ENCODE measurements at places on chromosomes 6 and 20.

- no peak for DNase-seq
Measured at GRCh38 chr20:34216382-34216742, 24.9 kb upstream of the ASIP start.

GRCh38 chr6:45480752-45481415 is 103.2 kb upstream of the SUPT3H start:
- DNase-seq: no peak

- DNase-seq: no peak
Measured at GRCh38 chr6:122400462-122401089, 1.1 kb downstream of the HSF2 start.

DNA sequence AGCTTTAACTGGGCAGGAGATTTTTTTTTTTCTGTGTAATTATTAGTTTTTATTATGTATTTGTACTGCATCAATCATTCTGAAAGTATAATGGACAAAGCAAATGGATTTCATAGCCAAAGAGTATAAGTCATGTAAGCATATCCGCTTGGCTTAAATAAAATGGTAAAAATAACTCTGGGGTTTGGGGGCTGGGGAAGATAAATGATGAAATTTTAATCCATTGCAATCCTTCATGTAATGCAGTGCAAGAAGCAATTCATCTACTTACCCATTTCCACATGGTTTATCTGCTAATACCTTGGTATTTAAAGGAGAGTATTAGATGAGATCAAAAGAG is 781.4 kb downstream of the QKI start:
- no peak for DNase-seq

- no peak for DNase-seq
Measured at GRCh38 chr6:143223895-143224294, 163.2 kb downstream of the AIG1 start.

DNA sequence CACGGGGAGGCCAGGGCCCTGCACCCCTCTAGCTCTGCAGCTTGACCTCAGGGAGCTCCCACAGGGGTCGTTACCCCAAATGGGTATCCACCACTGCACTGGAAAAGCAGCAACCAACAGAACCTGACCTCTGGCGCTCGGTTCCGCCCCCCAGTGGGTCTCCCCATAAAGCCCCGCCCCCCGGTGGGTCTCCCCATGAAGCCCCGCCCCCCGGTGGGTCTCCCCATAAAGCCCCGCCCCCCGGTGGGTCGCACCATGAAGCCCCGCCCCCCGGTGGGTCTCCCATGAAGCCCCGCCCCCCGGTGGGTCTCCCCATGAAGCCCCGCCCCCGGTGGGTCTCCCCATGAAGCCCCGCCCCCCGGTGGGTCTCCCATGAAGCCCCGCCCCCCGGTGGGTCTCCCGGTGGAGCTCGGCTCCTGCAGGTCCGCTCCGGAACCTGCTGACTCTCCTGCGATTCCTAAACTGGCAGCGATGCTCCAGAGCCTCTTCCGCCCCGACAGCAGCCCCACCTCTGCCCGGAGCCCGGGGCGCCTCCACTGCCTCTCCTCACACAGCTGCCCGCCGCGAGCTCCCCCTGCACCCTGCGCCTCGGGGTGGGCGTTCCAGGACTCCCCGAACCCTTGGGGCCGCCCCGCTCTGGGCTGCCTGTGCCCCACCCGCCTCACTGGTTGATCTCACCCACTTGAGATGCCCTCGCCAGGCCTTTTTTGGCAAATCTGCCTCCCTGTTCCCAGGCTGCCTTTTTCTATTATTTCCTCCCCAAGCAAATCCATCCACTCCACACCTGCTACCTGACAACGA is 12.1 kb downstream of the SLC2A4RG start:
- peak; percentile 29 for DNase-seq

GRCh38 chr20:45997187-45997586 is 11.5 kb upstream of the MMP9 start:
- DNase-seq: no peak

DNA sequence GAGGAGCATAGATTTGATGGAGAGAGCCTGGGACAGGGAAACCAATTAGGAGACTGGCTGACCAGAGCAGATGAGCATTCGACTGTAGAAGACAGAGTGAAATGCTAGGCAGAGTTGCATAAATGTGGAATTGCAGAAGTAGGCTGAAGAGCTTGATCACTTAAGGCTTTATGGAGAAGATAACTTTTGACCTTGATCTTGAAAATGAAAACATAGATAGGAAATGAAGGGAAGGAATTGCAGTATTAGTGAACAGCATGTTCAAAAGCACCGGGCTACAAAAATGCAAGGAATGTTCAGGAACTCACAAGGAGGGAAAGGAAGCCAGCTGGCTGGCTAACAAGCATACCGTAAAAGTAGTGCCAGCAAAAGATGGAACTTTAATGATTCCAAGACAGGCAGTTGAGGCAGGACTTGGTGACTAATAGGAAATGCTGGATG is 20.5 kb upstream of the LTV1 start:
- no peak for DNase-seq

DNA sequence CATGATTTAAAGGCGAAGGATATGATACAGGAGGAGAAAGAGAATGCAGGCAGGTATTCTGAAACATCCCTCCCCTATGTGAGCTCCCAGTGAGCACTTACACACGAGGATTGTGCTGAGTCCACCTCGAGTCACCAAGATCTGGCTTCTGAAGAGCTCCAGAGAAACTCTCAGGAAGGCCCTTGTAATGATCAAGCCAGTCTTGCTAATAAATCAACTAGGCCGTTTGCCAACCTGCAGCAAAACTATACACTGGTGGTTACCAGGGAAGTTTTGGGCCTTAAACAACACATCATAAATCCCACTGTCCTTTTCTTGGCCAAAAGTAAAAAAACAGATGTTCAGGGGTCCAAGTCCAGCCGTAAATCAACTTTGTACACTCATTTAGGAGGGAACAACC is 79.2 kb downstream of the STXBP5 start:
- DNase-seq: no peak

DNA sequence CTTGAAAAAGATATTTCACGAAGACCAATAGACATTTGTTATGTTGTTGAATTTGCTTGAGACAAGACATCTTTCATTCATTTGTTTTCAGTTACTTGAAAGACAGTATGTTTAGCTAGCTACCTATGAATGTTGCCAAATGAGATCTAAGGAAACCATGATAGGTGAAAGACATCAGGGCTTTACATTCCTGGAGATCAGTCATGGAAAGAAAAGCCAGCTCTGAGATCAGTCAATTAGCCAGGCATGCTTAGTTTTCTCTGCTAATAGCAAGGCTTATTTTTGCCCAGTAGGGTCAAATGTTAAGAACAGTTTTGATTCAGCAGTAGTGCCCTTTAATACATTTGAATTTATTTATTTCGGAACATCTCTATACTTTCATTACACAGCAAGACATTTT is 116.5 kb upstream of the EDN1 start:
- no peak for DNase-seq

DNA sequence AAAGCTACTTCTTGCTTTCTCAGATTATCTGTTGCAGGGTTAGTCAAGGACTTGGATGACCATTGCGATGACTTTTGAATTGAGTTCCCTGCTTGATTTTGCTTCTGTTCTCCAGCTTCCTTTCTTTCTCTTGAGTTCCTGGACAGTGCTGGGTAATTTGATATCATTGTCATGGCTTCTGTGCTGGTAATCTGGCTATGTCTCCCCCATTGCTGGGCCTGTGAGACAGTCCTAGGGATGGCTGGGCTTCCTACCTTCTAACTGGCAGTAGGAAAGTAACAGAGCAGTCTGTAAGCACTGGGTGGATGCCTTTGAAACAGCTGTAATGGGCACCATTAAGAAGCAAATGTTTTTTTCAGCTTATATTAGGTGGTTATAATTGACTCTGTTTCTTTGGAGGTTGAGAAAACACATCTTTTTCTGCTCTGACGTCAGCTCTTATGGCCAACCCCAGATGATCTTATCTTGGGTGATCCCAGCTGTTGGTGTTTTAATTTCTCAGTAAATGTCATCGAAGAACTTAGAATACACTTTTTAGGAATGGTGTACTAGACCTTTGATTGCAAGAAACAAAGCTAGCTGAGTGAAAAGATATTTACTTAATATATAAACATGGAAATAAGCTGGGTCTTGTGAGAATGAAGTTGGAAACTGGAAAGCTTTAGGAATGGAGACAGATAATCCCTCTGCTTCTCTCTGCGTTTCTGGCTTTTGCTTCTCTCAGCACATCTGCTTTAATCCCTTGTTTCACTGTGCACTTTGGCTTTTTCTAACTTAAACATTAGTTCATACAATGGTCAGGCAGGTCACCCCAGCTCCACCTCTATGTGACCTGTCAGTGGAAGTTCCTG is 195.0 kb upstream of the MAN1A1 start:
- DNase-seq: no peak

Measured in CD4-positive, alpha-beta T cell treated with Interleukin-4 for 1 hour (primary cell).